Stimulated activated CD4-positive, alpha-beta T cell treated with anti-CD3 and anti-CD28 coated beads, Interleukin-2, amount 100 ng/mL, for 24 hours (primary cell): ENCODE measurements at places on chromosomes 4 and X.

DNA sequence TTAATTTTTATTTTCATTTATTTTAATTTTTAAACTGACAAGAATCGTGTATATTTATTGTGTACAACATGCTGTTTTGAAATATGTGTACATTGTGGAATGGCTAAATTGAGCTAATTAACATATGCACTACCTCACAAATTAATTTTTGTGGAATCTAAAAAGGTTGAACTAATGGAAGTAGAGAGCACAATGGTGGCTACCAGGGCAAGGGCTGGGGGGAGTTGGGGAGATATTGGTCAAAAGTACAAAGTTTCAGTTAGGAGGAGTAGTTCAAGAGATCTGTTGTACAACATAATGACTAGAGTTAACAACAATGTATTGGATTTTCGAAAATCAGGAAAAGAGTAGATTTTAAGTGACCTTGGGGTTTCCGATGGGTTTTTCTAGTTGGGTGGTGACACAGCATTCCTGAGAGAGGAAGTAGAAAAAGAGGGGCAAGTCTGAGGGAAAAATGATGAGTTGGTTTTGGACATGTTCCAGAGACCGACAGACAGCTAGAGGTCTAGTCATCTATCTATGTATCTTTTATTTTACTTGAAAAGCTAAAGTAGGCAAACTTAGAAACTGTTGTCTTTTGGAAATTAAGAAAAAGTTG is 23.2 kb downstream of the APOO start:
- no peak for DNase-seq

DNA sequence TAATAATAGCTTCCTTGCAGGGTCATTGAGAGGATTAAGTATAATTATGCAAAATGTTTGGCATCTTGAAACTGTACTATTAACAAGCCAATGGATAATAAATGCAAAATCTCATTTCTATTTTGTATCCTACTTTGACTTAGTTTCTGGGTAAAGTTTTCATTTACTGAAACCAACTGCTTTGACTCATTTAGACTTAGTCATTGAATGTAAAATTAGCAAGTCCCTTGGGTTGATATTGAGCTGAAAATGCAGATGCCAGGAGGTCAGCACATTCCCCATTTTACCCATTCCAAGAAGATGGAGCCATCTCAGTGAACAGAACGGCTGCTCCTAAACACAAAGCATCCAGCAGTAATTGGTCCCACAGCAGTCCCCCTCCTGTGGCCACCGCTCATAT is 74.7 kb upstream of the GATB start:
- no peak for DNase-seq

GRCh38 chr4:77201343-77201742 is 44.3 kb downstream of the CCNG2 start:
- no peak for DNase-seq

- DNase-seq, result no peak
Measured at GRCh38 chr4:142194905-142195304, 558.5 kb downstream of the IL15 start.

DNA sequence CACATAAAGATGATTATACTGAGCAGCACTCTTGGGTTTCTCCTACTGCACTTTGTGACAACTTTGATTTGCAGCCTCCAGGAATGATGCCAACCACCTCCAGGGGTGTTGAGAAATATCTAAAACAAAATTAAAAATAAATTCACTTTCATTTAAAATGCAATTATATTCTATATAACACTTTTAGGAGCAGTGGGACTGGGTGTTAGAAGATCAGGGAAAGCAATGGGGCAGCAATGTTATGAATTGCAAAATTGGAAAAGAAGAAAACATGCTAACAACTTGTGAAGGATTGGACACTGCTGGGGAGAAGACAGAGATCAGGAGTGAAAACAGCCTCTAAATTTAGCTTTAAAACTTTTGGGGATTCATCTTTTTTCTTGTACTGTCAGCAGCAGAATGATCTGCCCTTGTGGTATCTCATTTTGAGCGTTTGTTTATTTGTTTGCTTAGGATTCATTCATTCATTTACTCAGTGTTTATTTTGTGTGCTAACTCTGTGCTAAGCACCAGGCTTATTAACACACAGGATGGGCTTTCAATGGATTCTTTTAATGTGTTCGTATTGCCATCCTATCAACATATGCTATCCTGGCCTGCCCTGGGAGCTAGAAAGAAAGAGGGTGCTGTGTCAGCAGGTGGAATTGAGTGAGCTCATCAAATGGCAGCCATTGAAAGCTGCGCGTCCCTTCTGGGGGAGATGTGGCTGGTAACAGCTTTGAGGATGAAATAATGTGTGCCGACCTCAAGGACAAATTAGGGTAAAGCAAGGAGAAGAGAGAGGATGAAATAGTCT is 96.5 kb downstream of the FRMPD4 start:
- DNase-seq, result no peak

GRCh38 chrX:110025395-110025794 is 22.5 kb downstream of the TMEM164 start:
- DNase-seq, result no peak

DNA sequence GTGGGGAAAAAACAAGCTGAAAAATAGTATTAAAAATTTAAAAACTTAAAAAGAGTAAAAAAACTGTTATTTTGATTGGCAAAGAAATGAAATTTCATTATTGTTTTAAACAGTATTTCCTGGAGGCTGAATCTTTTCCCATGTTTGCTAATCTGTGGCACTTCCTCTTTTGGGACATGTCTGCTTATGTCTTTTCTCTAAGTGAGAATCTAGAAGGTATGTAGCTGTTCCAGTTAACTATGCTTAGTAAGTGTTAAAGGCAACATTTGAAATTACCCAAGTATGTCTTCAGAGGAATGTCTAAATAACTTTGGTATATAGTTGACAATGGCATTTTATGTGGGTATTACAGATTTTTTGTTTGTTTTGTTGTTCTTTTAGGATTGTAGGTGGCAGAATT is 81.6 kb upstream of the TBC1D9 start:
- no peak for DNase-seq

GRCh38 chr4:189815404-189816192 is 125.1 kb upstream of the FRG1 start:
- no peak for DNase-seq

GRCh38 chr4:140807491-140808252 is 51.5 kb upstream of the TBC1D9 start:
- no peak for DNase-seq

DNA sequence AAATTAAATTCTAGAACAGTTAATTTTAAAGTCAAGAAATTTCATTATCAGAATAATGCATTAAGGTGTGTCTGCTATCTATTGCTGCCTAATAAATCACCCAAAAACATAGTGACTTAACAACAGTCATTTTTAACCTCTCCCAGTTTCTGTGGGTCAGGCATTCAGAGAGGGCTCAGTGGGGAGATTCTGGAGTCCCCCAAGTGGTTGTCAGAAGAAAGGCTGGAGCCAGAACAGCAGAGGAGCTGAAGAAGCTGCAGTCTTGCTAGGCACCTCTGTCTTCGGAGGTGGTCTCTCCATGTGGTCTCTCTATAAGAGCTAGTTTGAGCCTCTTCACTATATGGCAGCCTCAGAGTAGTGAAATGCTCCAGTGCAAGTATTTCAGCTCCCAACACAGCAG is 9.3 kb upstream of the HOPX start:
- no peak for DNase-seq

DNA sequence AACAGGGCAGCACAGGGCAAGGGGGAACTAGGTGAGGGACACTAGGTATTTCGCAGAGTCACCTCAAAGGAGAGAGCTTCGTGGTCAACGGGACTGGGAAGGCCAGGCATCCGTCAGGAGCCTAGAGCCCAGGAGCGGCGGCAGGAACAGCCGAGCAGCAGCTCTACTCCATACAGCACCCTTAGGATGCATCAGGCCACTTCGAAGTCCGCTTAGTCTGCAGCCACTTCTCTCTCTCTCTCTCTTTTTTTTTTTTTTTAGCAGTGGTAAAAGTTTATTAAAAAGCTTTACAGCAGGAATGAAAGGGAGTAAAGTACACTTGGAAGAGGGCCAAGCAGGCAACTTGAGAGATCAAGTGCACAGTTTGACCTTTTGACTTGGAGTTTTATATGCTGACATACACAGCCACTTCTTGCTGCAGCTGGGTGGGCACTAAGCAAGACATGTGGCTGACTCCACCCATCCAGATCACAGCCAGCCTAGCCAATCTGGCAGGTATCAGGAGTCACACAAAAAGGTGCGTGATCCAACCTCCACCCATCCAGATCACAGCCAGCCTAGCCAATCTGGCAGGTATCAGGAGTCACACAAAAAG is 209.7 kb upstream of the RADX start:
- no peak for DNase-seq

GRCh38 chrX:45699158-45699557 is 498.5 kb upstream of the DIPK2B start:
- no peak for DNase-seq

DNA sequence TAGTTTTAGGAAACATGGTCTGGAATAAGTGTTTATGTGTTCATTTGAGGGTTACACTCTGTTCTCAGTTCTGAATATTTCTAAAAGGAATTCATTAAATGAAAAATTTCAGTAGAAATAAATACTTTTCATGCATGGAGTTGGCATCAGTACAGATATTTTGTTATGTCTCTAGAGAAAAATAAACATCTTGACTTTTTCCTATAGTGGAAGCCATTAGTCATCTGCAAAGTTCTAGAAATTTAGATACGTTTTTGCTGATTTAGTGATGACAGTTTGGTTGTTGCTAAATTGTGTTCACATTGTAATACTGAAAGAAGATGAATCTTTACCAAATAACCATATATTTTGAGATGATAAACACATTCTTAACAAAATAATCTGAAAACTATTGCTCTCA is 268.2 kb upstream of the TEX13A start:
- DNase-seq, result no peak

DNA sequence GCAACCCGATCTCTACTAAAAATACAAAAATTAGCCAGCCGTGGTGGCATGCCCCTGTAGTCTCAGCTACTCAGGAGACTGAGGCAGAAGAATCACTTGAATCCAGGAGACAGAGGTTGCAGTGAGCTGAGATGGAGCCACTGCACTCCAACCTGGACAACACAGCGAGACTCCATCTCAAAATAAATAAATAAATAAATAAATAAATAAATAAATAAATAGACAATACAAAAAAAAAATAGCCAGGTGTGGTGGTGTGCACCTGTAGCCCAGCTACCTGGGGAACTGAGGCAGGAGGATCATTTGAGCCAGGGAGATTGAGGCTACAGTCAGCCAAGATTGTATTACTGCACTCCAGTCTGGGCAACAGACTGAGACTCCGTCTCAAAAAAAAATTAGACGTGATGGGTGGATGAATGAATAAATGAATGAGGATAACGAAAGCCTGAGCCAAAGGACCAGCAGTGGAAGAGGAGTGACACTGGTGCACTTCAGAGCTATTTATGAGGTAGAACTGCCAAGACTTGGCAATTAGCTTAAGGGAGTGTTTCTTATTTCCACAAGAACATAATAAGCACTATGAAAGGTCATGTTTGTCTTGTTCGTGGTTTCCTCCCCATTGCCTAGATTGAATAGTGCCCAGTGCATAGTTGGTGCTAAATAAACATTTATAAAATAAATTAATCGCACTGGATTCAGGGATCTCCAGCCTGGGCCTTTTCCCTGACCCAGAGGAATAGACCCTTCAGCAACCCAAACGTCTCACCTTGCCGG is 232.2 kb downstream of the IDS start:
- no peak for DNase-seq

DNA sequence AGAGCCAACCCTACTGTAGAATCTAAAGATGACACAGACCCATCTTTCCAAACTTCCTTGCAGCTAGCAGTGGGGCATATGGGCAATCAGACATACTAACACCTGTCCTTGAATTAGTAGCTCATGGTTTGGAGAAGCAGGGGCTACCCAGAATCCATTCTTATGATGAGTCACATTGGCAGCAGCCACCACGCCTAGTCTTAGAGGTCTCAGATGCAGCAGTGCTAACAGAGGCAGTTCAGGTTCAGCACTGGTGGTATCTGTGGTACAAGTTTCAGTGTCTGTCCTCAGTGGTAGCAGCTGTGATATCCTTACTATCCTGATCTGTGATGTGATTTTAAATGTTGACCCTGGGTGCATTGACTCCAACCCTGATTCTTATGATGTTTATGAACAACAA is 68.1 kb downstream of the FRMPD4 start:
- no peak for DNase-seq

DNA sequence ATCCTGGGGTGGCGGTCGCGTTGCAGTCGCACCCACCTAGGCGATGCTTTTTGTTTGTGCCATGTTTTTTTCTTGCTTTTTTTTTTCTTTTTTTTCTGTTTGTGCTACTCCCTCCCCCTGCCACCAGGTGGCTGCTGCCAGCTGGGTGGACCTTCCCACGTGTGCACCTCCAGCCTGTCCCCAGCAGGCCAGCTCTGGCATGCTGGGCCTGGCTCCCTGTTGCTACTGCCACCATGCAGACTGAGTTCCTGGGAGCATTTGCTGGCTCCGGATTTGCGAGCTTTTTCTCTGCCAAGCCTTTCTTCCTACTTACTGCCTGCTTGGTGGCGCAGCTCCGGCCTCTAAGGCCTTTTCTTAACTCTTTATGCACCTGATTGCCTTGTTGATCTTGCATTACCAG is 161.2 kb upstream of the WDFY3 start:
- DNase-seq, result no peak

- DNase-seq, result no peak
Measured at GRCh38 chrX:103556963-103557612, 28.2 kb upstream of the TCEAL4 start.

- no peak for DNase-seq
Measured at GRCh38 chr4:95544113-95545103, 4.4 kb downstream of the UNC5C start.

GRCh38 chr4:128517096-128517738 is 229.6 kb upstream of the PGRMC2 start:
- DNase-seq, result no peak

DNA sequence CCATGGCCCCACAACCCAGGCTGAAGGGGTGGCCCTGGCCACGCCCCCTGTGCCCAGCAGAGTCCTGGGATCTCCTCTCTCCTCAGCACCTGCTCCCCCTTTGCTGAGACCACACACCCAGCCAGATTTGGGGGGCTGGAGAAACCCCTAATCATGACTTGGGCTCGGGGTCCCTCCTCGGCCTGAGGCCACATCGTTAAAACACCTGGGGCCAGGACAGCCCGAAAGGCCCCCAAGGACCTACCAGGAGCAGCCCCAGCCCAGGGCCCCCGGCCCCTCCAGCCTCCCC is 116.7 kb downstream of the FAM53A start:
- no peak for DNase-seq
